ENCODE measurements at places on chromosomes 6 and 20.
A peak's percentile ranks its signal among the peaks of the same experiment; 100 is the strongest.

DNA sequence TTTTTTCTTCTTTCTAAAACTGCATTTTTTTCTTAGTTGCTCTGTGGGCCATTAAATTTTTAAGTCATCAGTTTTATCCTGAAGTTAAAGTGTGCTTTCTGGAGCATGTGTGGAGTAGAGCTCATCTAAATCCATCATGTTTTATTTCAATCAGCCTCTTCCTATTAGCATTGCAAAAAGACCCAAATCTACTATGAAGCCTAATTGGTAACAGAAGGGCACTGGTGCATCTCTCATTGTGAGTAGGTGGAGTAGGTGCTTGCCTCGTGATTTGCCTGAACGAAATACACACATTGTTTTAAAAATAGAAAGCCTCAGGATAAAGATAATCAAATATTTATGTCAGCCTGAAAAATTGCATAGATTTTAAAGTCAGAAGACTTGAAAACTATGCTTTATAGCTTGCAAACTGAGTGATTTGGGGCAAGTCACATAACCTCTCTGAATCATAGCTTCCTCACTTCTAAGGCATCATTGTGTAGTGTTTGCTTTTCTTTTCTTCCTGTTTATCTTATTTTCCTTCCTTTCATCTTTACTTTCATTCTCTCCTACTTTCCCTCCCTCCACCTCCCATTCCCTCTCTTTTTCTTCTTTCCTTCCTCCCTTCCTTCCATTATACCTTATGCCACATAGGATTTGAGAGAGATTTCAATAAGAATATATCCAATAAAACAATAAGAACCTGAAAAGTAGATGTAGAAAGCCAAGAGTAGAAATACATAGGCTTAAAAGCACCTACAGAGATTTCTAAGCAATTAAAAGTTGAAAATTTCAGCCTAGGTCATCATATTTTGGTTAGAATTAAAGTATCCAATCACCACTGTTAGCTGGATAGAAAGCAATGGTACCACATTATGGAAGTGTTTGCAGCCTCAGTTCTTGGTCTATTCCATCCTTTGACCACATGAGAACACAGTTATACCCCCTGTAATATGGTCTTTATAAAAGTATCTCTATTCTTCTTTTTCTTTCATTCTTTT lies 49.6 kb upstream of the RNF146 start:
- no peak for DNase-seq

DNA sequence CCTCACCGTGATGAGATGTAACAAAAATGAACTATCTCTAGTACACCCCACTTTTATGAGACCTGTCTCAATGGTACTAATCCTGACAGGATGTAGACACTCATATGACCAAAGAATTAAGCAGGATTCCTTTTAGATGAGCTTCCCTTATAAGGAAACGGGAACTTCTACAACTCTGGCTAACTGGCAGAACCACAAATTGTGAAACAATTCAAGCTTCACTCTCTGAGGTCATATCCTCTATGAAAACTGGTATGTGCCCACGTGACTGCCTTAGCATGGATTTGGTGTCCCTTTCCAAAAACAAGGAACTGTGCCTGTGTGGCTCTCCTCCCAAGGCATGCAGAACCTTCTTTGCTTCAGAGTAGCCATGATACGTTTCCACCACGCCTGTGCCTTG lies 14.1 kb upstream of the CPNE5 start:
- DNase-seq: no peak

- no peak for DNase-seq
These were observed 127.3 kb upstream of the DTNBP1 start for GRCh38 chr6:15790116-15790515.

- DNase-seq: no peak
These were observed 386.0 kb upstream of the ARID1B start for GRCh38 chr6:156391061-156391672.

DNA sequence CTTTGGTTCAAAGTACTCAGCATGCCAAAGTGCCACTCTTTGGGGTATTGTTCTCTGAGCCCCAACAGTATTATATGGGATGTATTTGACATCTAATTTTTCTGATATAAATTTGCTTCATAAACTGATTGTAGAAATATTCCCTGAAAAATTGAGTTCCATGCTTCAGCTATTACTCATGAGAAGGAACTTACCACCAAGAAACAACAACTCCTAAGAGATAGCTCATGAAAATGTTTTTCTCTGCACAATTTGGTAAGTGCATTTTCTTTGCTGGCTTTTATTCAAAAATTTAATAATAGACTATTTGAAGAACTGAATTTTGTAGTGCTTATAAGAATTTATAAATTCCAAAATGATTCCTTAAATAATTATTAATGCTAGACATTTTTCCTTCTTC lies 12.8 kb upstream of the TPD52L1 start:
- DNase-seq: no peak

- DNase-seq: no peak
These were observed 208.3 kb downstream of the TASP1 start for GRCh38 chr20:13430346-13431002.

GRCh38 chr6:135944120-135944519 lies 92.6 kb downstream of the PDE7B start:
- DNase-seq: no peak

GRCh38 chr6:108544606-108545005 lies 16.1 kb upstream of the FOXO3 start:
- DNase-seq: no peak

DNA sequence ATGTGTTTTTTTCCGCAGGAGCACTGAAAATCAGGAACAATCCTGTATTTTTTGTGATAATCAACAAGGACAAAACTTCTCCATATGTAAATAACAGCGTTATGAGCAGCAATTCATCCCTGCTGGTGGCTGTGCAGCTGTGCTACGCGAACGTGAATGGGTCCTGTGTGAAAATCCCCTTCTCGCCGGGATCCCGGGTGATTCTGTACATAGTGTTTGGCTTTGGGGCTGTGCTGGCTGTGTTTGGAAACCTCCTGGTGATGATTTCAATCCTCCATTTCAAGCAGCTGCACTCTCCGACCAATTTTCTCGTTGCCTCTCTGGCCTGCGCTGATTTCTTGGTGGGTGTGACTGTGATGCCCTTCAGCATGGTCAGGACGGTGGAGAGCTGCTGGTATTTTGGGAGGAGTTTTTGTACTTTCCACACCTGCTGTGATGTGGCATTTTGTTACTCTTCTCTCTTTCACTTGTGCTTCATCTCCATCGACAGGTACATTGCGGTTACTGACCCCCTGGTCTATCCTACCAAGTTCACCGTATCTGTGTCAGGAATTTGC lies at the start of gene TAAR6:
TAAR6 (plus strand) TSS at position 102 of the 557 bp plus-strand sequence; CDS start at position 102, 0 bp downstream.
- no peak for DNase-seq

DNA sequence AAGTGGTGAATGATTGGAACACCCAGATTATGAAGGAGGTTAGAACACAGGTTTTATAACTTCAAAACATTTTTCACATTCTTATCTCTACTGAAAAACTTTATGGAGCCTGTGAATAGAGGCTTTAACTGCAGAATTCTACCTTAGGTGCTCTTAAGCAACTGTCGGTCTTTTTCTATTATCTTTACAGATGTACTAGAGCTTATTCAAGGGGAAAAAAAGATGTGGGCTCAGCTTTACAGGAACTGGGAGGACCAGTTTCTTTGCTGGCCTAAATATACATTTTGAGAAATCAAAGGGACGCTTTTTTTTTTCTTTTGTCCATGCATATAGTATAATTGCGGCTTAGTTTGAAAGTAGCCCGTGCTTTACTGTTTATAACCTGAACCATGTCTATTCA lies 58.9 kb downstream of the UST start:
- no peak for DNase-seq

- peak; percentile 10 for DNase-seq
These were observed 971 bp downstream of the RBCK1 start for GRCh38 chr20:408843-409696.

DNA sequence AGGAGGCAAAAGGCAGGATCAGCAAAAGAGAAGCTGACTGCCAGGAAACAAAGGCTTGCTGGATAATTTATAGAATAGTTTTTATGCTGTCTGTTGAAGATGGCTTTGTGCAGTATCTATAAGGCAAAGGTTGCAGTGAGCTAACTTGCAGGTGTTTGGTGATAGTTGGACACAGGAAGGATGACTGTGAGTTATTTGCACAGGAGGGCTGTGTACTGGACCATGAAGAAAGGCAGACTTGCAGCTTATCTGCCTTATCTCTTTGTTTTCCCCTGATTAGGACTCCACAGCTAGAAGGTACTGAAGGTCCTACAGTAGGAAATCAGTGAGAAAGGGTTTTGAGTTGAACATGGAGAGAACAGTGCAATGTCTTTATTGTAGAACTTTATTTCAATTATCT lies 2.1 kb downstream of the BTN1A1 start:
- peak; percentile 13 for DNase-seq

DNA sequence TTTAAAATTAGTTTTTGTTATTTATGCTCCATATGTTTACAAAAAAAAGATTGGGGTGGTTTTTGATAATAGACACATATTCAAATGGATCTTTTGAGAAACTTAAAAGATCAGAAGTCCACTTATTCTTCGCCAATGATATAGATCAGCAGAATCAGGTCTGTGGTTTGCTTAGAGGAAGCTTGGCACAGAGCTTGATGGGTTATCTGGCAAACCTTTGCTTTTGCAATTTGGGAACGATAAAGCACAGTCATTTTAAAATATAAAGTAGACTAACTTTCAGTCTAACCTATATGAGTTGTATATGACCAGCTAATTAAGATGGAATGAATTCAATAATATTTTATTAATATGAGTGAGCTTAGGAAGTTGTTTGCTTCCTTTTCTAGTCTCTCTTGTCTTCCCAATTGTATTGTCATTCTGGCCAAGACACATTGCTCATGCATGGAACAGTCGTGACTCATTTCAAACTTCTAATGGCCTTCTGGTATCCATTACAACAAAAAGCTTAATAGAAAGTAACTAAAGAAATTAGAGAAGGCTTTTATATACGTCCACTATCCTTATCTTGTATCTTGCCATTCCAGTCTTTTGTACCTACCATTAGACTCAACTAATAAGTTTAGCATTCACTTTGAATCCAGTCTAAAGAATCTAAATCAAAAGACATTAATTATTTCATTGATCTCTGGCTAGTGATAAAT lies 118.7 kb downstream of the TBX18 start:
- no peak for DNase-seq

- no peak for DNase-seq
These were observed 411.0 kb upstream of the AGPAT4 start for GRCh38 chr6:161684731-161685475.

- DNase-seq: no peak
These were observed 11.8 kb downstream of the ENPP1 start for GRCh38 chr6:131819572-131820124.

DNA sequence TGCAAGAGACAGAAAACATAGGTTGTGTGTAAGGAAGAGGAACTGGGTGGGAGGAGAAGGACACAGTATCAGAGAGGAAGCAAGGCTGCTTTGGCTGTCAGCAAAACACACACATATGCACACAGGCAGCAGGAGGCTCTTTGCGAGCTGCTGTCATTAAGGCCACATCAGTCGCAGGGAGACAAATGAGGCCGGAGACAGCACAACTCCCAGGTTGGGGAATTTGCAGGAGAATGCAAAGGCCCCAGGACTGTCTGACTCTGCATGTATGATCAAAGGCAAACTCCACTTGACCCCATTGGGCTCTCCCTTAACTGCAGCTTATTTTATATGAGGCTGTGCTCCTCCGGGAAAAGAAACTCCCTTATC lies 35.3 kb downstream of the METTL24 start:
- no peak for DNase-seq

GRCh38 chr6:152356662-152357061 lies 280.5 kb downstream of the SYNE1 start:
- DNase-seq: peak; percentile 31

- no peak for DNase-seq
These were observed 40.6 kb downstream of the DTD1 start for GRCh38 chr20:18628330-18628920.

- DNase-seq: no peak
These were observed 217.6 kb upstream of the HDDC2 start for GRCh38 chr6:125519367-125519766.

GRCh38 chr6:52522151-52522626 lies 54.7 kb downstream of the TRAM2 start:
- no peak for DNase-seq

DNA sequence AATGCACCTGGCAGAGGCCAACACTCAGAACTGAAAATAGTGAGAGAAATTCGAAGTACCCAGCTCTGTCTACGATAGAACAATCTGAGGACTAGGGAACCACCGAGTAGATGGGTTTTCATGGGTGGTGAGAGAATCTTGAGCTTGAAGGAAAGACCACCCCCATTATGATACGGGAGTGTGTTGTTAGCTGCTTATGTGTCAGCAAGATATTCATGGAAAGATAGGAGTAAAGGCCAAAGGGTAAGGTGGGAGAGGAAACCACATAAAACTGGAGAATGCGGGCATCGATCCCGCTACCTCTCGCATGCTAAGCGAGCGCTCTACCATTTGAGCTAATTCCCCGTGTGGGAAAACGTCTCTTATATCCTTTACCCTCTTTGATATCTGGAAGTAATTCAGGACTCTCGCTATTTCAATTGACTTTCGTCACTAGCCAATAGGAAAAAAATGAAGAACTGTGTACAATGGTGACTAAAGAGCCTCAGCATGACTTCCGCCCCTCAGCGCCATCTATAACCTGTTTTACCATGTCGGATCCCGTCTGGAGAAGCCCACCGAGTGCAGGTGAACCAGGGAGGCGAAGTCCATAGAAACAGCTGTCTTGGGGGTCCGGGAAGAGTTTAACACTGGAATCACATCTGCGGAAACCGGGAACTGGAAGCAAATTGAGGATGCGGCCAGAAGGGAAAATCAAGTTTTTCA lies 25.0 kb upstream of the ABT1 start:
- DNase-seq: peak; percentile 79

- DNase-seq: peak; percentile 18
These were observed 78.7 kb upstream of the MYL9 start for GRCh38 chr20:36462440-36463211.

DNA sequence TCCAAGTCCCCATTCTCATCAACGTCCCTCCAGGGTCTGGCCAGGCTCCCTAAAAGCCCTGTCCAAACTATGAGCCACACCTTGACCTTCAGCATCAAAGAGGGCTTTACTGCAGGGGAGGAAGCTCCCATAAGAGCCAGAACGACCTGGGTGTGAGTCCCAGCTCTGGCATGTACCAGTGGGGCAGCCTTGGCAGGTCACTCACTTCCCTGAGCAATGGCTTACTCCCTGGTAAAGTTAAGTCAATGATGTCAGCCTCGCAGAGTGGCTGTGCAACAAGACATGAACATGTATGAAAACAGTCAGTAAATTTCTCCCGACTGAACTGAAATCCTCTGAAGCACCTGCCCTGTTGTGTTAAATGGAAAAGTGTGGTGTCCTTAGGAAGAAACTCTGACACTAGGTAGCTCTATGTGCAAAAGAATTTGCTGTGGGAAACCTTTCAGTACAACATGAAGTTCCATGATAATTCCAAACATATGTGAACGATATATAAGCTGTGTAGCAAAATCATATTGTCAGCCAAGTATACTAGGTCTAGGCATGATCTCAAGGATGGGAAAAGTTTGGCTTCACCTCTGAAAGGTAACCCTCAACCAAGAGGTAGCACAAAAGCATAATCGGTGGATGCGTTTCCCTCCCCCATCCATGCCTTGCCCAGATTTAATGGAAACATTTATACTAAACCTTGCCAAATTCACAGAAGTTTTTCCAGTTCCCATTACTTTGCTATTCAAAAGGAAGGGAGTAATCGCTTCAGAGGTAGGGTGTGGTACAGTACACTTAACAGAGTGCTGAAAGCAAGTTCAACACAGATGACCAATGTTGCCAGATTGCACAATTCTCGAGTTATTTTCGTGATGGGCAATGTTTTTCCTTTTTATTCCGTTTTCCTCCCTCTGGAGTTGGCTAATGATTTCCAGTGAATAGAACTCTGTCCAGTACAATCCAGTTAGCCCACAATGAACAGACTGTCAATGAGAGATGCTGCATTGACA lies 49.0 kb upstream of the RANBP9 start:
- no peak for DNase-seq

- no peak for DNase-seq
These were observed 54.9 kb downstream of the PRR18 start for GRCh38 chr6:166253281-166253681.

All from CD4-positive, alpha-beta T cell treated with Interleukin-12 subunit alpha and Interleukin-12 subunit beta, for 1 hour (primary cell).